ENCODE measurements at places on chromosomes 2 and 18.

DNA sequence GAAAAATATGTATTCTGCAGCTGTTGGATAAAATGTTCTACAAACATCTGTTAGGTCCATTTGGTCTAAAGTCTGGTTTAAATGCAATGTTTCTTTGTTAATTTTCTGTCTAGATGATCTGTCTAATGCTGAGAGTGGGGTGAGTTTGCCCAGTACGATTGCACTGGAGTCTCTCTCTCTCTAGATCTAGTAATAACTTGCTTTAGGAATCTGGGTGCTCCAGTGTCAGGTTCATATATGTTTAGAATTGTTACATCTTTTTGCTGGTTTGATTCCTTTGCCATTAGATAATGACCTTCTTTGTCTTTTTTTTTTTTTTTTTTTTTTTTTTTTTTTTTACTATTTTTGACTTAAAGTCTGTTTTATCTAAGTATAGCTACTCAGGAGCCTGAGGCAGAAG, 10.4 kb downstream of the GCC2 start:
- no peak for DNase-seq

DNA sequence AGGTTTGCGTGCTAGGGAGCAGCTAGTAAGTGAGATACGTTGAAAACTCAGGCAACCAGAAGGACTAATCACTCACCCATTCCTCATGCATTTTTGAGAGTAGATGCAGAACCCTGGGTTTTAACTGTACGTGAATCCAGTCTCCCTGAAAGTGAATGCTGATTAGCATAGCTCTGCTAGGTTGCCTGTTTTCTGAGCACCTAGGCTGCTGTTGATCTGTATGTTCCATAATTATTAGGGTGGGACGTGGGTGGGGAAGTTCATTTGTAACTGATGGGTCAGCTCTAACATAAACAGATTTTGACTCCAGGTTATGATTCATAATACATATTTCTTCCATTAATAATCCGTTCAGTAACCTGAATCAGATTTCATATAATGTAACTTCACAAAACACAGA, 379.0 kb upstream of the FANCL start:
- no peak for DNase-seq

DNA sequence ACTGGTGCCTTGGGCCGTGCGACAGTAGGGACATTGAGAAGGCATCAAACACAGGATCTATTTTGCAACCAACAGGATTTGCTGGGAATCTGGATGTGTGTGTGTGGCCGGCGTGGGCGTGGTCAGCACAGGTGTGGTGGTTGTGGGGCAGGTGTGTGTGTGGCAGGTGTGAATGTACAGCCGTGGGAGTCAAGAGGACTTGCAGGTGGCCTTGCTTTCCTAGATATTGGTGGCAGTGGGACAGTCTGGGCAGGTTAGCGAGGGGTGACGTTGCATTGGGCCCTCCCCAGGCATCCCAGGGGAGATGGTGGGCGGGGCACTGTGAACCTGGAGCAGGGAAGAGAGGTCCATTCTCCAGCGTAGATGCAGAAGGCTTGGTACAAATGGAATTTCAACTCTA, 3.2 kb upstream of the LIMS2 start:
- DNase-seq = no peak

- no peak for DNase-seq
These were observed 68.7 kb downstream of the FSIP2 start for GRCh38 chr2:185807351-185807750.

GRCh38 chr2:159639712-159640111, 23.4 kb upstream of the BAZ2B start:
- DNase-seq = no peak

- no peak for DNase-seq
These were observed 121.1 kb upstream of the KCNJ3 start for GRCh38 chr2:154577390-154577789.

DNA sequence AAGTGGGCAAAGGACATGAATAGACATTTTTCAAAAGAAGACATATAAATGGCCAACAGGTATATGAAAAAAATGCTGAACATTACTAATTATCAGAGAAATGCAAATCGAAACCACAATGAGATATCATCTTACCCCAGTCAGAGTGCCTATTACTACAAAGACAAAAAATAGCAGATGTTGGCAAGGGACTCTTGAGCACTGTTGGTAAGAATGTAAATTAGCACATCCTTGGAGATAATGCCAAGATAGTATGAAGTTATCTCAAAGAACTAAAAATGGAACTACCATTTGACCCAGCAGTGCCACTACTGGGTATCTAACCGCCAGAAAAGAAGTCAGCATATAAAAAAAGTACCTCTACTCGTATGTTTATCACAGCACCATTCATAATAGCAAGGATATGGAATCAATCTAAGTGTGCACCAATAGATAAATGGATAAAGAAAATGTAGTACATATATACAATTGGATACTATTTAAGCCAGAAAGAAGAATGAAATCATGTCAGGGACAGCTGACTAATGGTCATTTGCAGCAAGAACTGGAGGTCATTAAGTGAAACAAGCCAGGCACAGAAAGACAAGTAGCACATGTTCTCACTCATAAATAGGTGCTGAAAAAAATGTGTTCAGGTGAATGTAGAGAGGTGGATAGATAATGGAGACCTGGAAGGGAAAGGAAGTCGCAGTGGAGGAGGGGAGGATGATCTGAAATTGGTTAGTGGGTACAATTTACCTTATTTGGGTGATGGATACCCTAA, 141.7 kb upstream of the B3GNT2 start:
- no peak for DNase-seq

- no peak for DNase-seq
These were observed 1146.6 kb downstream of the RPIA start for GRCh38 chr2:89837962-89838625.
